GM23338 (cell line): ENCODE measurements at places on chromosomes 2 and 18. TPM values are rescaled to one million over a fixed set of nuclear protein-coding genes. Genes with fewer than 3 reads are reported as not detected.

DNA sequence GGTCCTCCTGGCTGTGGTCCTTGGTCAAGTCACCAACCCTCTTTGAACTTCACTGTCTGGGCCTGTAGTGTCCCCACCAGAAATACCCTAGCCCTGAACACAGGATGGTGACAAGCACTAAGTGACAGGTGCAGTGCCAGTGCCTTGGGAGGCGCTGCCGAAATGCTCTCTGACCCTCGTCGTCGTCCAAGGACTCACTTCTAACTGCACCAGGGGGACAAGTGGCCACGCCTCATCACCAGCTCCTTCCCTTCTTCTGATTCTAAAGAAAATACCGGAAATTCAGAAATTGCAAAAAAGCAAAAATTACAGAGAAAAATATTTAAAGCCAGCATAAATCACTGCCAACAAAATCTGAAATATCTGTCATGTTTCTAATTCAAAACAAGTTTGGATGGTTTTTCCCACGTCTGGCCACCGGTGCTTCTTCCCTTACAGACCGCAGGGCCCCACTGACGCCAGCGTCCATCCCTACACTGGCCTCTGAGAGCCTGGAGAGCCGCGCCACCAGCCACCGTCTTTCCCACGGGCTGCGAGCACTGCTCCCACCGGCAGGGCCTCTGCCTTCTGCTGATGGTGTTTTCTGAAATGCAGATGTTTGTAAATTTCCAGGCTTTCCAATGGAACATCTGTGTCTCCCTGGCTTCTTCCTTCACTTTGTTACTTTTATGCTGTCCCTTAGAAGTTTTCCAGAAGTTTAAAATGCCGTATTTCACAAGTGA lies 37.4 kb upstream of the GPC1 start:
- H3K4me3 ChIP-seq = no peak overlapping the region
- no peaks in the 10 kb centered on the region for H3K27me3 ChIP-seq
- no peaks in the 10 kb centered on the region for H3K4me1 ChIP-seq
- no peak overlapping the region for H3K27ac ChIP-seq
- no peaks in the 10 kb centered on the region for H3K36me3 ChIP-seq
- no peak for DNase-seq

DNA sequence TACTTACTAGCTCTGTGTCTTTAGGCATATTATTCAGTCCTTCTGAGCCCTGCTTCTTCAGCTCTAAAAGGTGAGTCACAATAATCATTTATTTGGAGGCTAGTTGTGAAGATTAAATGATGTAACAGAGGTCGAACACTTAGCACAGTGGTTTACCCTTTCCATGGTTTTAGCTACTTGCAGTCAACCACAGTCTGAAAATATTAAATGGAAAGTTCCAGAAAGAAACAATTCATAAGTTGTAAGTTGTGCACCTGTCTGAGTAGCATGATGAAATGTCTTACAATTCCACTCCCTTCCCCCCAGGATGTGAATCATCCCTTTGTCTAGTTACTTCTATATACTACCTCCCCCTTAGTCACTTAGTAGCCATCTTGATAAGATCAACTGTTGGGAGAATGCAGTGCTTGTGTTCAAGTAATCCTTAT lies 217.6 kb upstream of the THUMPD2 start:
- H3K4me1 ChIP-seq = peaks cover 8% of the 10 kb centered on the region
- H3K36me3 ChIP-seq = no peaks in the 10 kb centered on the region
- DNase-seq = no peak
- no peak overlapping the region for H3K4me3 ChIP-seq
- no peak overlapping the region for H3K27ac ChIP-seq

PSME4 gene
- 97.6 and 98.6 TPM in 2 replicates for total RNA-seq

DNA sequence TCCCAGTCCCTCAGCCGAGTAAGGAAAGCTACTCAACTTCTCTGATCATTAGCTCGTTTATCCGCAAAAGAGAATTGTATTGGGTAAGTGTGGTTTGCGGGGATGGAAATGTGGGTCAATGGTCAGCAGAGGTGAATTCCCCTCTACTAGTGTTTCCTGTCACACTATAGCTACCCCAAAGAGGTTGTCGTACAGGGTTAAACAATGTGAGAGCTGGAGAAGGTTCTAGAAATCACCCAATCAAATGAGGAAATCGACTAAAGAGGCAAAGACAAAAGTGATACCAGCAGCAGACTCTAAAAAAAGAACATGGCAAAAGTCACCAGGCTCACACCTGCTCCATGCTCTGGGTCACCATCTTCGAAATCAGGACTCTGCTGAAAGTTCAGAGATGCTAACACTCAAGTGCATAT lies 144.7 kb upstream of the ITGA4 start:
- H3K4me1 ChIP-seq = 0 out of 2 replicates have a peak, but pooled peaks cover 5% of the 10 kb centered on the region
- no peak overlapping the region for H3K27ac ChIP-seq
- DNase-seq = no peak
- no peaks in the 10 kb centered on the region for H3K27me3 ChIP-seq

DNA sequence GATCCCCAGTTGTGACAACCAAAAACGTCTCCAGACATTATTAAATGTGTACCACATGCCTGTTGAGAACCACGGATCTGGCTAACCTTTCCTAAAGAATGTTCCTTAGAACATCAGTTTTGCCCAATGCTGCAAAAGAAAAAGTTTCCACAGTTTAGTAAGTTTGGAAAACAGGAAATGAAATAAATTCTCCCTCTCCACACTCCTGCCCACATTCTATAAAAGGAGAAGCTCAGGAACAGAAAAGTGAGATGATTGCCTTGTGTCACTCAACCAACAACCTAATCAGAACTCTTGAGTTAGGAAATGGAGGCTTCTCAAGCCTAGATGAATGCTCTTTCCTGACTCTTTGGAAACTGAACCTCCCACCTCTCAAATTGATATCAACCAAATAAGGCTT lies 56.1 kb upstream of the NFE2L2 start:
- H3K4me3 ChIP-seq = no peak overlapping the region
- no peak overlapping the region for H3K27ac ChIP-seq
- H3K27me3 ChIP-seq = no peaks in the 10 kb centered on the region
- no peak for DNase-seq
- no peaks in the 10 kb centered on the region for H3K36me3 ChIP-seq

KLHL14 gene
- 0.78 and 1.9 TPM in 2 replicates for total RNA-seq

GPR45 gene
- 0.21 and 0.23 TPM in 2 replicates for total RNA-seq

DNA sequence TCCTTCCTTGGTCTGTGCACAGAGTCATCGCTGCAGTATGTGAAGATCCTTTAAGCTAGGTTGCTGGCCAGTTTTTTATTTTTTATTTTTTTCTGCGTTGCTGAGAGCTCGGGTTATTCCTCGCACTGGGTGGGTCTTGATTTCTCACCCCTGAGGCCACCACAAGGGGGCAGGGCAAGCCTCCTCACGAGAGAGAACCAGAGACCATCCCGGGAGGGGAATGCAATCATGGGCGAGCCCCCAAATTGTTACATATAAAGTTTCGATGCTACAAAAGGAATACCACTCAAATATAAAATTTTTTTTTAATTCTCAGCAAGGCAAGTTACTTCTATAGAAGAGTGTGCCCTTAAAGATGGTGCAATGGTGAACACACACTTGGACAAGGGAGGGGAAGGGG lies 24.9 kb downstream of the HTR2B start:
- H3K36me3 ChIP-seq = peaks cover 29% of the 10 kb centered on the region
- H3K4me1 ChIP-seq = peaks cover 5% of the 10 kb centered on the region
- no peak overlapping the region for H3K4me3 ChIP-seq
- peak; percentile 83 for DNase-seq
- H3K27ac ChIP-seq = no peak overlapping the region
- no peaks in the 10 kb centered on the region for H3K27me3 ChIP-seq

- H3K27ac ChIP-seq = no peak overlapping the region
- no peak for DNase-seq
- no peaks in the 10 kb centered on the region for H3K27me3 ChIP-seq
- no peaks in the 10 kb centered on the region for H3K4me1 ChIP-seq
- no peak overlapping the region for H3K4me3 ChIP-seq
These were observed 77.1 kb downstream of the CMPK2 start for GRCh38 chr2:6788614-6789013.

DNA sequence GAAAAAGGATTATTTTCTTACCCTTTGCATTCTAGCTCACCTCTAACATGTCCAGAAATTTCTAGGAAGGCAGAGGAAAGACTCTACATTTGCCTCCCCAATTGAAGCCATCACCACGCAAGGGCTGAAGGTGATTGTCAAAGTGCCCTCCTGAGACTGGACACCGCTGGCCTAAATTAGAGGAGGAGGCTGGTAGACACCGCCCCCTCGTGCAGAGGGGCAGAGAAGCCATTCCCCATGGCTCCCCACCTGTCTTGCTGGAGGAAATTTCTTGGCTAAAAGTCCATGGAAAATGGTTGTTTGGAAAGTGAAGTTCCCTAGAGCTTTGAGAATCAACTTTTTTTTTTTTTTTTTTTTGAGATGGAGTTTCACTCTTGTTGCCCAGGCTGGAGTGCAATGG lies 31.3 kb upstream of the CREB1 start:
- DNase-seq = no peak
- no peak overlapping the region for H3K27ac ChIP-seq
- no peak overlapping the region for H3K4me3 ChIP-seq
- peaks cover 21% of the 10 kb centered on the region for H3K4me1 ChIP-seq

- no peaks in the 10 kb centered on the region for H3K4me1 ChIP-seq
- H3K27me3 ChIP-seq = no peaks in the 10 kb centered on the region
- no peak overlapping the region for H3K27ac ChIP-seq
- no peaks in the 10 kb centered on the region for H3K36me3 ChIP-seq
- no peak for DNase-seq
These were observed 552.9 kb upstream of the TNP1 start for GRCh38 chr2:217412721-217413120.

HOXD4 gene
- not detected in 2 replicates for total RNA-seq

ABCG8 gene
- total RNA-seq = 0.31 and 0.35 TPM in 2 replicates

GRCh38 chr18:54766634-54767033 lies 61.6 kb upstream of the RAB27B start:
- no peaks in the 10 kb centered on the region for H3K36me3 ChIP-seq
- H3K4me1 ChIP-seq = peaks cover 28% of the 10 kb centered on the region
- H3K4me3 ChIP-seq = no peak overlapping the region
- no peak for DNase-seq
- H3K27ac ChIP-seq = no peak overlapping the region
- no peaks in the 10 kb centered on the region for H3K27me3 ChIP-seq

DNA sequence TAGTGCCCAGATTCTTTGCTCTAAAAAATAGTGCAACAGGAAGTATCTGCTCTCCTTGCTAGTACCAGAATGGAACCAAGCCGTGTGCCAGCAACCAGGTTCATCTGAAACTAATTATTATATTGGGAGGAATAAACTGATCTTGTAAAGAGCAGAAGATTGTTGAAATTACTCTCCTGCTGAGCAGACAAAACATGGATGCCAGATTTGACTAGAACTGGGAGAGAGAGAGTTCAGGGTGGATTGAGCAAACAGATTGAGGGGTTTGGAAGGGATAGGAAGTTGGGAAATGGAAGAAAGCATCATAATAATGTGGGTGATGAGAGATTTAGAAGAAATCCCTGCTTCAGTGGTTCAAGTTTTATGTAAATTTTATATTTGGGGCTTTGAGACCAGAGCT lies 160.1 kb upstream of the RASGRP3 start:
- H3K36me3 ChIP-seq = no peaks in the 10 kb centered on the region
- H3K4me1 ChIP-seq = no peaks in the 10 kb centered on the region
- no peaks in the 10 kb centered on the region for H3K27me3 ChIP-seq

DNA sequence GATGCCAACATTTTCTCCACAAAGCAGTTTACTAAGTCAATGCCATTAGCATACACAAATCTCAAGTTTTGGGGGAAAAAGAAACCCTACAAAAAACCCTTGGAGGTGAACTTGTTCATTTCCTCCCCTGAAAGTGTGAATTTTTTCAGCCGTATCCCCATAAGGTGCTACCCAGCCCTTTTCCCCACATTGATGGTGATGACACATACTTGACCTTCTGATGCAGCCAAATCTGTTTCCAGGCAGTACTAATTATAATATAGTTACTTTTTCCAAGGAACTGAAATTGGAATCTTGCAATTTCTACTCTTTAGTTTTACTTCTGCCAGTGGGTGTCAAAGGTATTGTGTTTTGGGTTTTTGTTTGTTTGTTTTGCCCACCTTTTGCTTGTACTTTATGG lies 474.5 kb downstream of the TGIF1 start:
- H3K27ac ChIP-seq = no peak overlapping the region
- no peaks in the 10 kb centered on the region for H3K4me1 ChIP-seq
- DNase-seq = no peak
- H3K36me3 ChIP-seq = no peaks in the 10 kb centered on the region
- H3K27me3 ChIP-seq = no peaks in the 10 kb centered on the region

GAD1 gene
- 0.17 and 0.47 TPM in 2 replicates for total RNA-seq

SPEG gene
- 32.4 and 32.6 TPM in 2 replicates for total RNA-seq

GRCh38 chr2:190270298-190270697 lies 49.3 kb downstream of the HIBCH start:
- no peaks in the 10 kb centered on the region for H3K36me3 ChIP-seq
- no peaks in the 10 kb centered on the region for H3K27me3 ChIP-seq
- H3K4me1 ChIP-seq = 0 out of 2 replicates have a peak, but pooled peaks cover 3% of the 10 kb centered on the region
- H3K27ac ChIP-seq = no peak overlapping the region

POTEE gene
- 0.12 and 0.97 TPM in 2 replicates for total RNA-seq

GRCh38 chr2:75087736-75088135 lies 111.6 kb downstream of the TACR1 start:
- DNase-seq = no peak
- no peak overlapping the region for H3K27ac ChIP-seq
- no peaks in the 10 kb centered on the region for H3K27me3 ChIP-seq
- H3K36me3 ChIP-seq = no peaks in the 10 kb centered on the region

TMEM237 gene
- 42.0 and 57.7 TPM in 2 replicates for total RNA-seq
